ENCODE measurements at places on chromosomes 11 and 22. TPM values are rescaled to one million over a fixed set of nuclear protein-coding genes. Genes with fewer than 3 reads are reported as not detected.

Gene NTM
- total RNA-seq, result not detected

Gene BTBD18
- not detected for total RNA-seq

Gene LDHAL6A
- total RNA-seq, result 0.86 TPM

Gene TSSK2
- not detected for total RNA-seq

GRCh38 chr22:28247667-28248363 is 328.8 kb upstream of the PITPNB start:
- H3K4me3 ChIP-seq, result no peak overlapping the region
- H3K4me1 ChIP-seq, result no peaks in the 10 kb centered on the region

DNA sequence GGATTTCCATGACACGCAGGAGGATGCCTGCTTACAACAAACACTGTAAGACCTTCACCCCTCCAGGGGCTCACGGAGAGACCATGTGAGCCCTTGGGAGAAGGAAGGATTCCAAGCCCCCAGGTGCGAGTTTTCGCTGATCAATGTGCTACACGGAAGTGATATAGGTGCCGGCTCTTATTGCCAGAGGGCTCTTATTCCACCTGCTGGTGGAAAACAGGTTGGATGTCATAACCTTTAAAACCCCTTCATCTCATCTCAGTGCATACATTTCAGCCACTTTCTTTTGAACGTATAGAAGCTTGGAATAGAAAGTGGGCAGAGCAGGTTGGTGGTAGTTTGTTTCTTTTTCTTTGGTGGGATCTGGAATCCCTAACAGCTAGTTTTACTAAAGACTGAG is 25.8 kb downstream of the LAYN start:
- no peak for DNase-seq
- H3K4me3 ChIP-seq, result no peak overlapping the region
- H3K27ac ChIP-seq, result no peak overlapping the region

DNA sequence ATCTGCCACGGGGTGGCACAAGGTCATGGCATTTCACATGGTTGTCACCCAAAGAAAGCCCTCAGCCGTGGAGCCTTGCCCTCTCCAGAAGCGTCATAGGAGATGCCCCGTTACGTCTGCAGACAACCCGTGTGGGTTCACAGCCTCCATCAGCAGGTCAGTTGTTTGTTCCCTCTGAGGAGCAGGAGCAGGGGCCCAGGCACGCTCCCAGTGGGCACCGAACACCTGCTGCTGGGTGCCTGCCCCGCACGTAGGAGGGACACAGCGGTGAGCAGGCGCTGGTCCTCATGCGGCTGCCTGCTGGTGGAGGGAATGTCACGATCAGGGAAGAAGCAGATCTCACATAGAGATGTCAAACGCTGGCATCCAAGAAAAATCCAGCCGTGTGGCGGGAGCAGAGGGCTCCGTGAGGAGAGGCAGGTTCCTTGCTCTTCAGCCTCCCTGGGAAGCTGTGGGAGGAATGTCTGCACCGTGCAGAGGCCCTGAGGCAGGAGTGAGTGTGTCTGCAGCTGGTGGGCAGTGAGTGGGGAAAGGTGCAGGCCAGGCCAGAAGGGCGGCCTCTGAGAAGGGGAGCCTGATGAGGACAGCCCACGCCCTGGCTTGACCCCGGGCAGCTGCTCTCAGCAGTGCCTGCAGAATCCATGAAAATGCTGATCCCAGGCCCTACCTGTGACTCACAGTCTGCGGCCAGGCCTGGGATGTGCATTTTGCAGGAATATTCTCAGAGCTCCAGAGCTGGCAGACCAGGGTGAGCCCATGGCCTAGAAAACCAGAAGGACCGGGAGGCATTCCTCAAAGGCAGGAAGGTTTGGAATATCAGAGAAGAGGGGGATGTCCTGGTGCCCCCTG is 36.4 kb upstream of the TH start:
- H3K27ac ChIP-seq, result no peak overlapping the region
- no peaks in the 10 kb centered on the region for H3K4me1 ChIP-seq
- H3K36me3 ChIP-seq, result no peaks in the 10 kb centered on the region

DNA sequence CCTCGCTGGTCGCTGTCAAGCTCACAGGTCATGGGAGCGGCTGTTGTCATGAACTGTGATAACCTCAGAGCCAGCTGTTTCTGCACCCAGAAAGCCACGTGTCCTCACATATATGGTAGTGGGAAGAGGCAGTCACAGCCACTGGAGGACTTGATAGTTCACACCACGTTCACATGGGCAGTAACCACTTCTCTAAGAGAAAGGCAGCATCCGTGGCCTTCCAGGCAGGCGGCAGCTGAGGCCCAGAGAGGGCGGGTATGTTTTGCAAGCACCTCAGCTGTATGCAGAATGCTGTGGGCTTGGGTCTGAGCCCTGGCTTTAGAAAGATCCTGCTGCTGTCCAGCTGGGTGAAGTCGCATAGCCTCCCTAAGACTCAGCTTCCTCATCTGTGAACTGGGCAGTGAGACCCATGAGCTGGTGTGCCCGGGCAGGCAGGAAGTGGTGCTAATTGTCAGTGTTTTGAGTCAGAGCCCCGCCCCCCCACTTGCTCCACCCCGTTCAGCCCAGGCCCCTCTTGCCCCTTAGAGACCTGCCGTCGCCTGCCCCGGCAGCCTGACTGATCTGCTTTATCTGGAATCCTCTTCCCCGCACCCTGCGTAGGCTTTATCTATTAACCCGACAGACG is 13.3 kb downstream of the TTC38 start:
- no peaks in the 10 kb centered on the region for H3K36me3 ChIP-seq
- H3K4me3 ChIP-seq, result no peak overlapping the region
- no peak overlapping the region for H3K27ac ChIP-seq
- H3K27me3 ChIP-seq, result no peaks in the 10 kb centered on the region

DNA sequence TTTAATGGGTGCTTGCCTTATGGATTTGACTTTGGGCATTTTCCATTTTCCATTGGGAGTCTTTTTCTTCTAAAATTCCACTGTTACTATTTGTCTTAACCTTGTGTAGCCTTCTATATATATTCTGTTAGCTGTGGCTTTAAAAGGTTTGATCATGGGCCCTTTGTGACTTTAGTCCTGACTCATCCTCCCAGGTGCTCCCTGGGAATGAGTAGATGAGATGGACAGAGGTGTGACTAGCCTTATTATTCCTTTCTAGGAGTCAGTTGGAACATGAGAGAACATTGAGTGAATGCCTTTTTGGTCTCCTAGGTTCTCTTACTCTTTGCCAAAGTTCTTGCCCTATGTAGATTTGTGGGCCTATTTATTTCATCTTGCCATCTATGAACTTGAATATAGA is 39.0 kb downstream of the DDX10 start:
- H3K4me1 ChIP-seq, result no peaks in the 10 kb centered on the region
- no peak overlapping the region for H3K27ac ChIP-seq
- peaks cover 43% of the 10 kb centered on the region for H3K36me3 ChIP-seq
- no peak overlapping the region for H3K4me3 ChIP-seq
- DNase-seq, result no peak
- no peaks in the 10 kb centered on the region for H3K27me3 ChIP-seq

- no peaks in the 10 kb centered on the region for H3K27me3 ChIP-seq
- H3K4me1 ChIP-seq, result no peaks in the 10 kb centered on the region
- no peak overlapping the region for H3K4me3 ChIP-seq
Measured at GRCh38 chr11:109148669-109149068, 273.3 kb upstream of the C11orf87 start.

- peak; percentile 75 for DNase-seq
- no peaks in the 10 kb centered on the region for H3K36me3 ChIP-seq
- H3K27me3 ChIP-seq, result no peaks in the 10 kb centered on the region
- H3K4me3 ChIP-seq, result peak within 1 kb of the TSS; percentile 69
- peak within 1 kb of the TSS; percentile 59 for H3K27ac ChIP-seq
- peaks cover 13% of the 10 kb centered on the region for H3K4me1 ChIP-seq
Measured at GRCh38 chr11:64251016-64251752, at the start of gene PLCB3. Gene PLCB3, plus strand, starts transcription at chr11:64251530. Its CDS starts 120 bp downstream, at chr11:64251650.

- H3K4me3 ChIP-seq, result no peak overlapping the region
- no peaks in the 10 kb centered on the region for H3K4me1 ChIP-seq
- no peak for DNase-seq
- H3K27ac ChIP-seq, result no peak overlapping the region
- no peaks in the 10 kb centered on the region for H3K36me3 ChIP-seq
- H3K27me3 ChIP-seq, result no peaks in the 10 kb centered on the region
Measured at GRCh38 chr11:82701847-82702520, 31.7 kb downstream of the FAM181B start.
